ENCODE measurements at places on chromosomes 13 and 19.

DNA sequence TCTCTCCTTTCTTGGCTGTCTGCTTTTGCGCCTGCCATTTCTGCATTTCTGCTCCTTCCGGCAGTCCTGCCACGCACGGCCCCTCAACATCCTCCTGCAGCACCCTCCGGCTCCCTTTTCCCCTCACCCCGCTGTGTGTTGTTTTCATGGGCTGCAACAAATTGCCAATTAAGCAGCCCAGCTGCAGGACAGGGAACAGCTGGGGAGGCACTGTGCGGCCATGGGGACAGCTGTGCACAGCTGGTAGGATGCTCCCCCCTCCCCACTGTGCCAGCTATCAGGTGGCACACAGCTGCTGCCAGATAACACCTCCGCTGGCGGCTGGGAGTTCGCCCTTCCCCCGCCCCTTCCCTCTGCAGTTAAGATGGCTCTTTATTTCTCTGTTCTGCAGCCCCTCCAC lies 25.4 kb downstream of the LYL1 start:
- DNase-seq = no peak

- no peak for DNase-seq
Observed at GRCh38 chr19:40594657-40595091, 6.5 kb upstream of the LTBP4 start.

GRCh38 chr19:32519023-32519422 lies 62.0 kb upstream of the PDCD5 start:
- DNase-seq = no peak

DNA sequence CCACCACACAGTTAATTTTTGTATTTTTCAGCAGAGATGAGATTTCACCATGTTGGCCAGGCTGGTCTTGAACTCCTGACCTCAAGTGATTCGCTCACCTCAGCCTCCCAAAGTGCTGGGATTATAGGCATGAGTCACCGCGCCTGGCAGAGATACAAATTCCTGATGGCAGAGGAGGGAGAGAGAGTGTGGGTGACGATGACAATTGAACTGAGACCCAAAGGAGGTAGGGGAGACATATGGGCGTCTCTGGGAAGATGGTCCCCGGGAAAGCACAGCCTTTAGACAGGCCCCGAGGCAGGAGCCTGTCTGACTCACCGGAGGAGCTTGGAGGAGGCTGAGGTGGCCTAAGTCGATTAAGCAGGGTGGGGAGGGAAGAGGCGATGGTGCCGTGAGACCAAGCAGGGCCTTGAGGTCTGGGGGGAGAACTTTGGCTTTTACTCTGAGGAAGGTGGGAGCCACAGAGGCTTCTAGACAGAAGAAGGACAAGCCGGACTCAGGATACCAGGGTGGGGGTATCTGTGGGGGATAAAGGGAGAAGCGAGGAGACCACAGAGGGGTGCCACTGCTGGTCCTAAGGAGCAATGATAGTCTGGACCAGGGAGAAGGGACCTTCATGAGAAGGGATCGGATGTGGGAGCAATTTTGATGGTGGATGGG lies 38.2 kb downstream of the ARRDC2 start:
- DNase-seq = no peak

- no peak for DNase-seq
Observed at GRCh38 chr13:44796597-44797490, 192.4 kb downstream of the NUFIP1 start.

DNA sequence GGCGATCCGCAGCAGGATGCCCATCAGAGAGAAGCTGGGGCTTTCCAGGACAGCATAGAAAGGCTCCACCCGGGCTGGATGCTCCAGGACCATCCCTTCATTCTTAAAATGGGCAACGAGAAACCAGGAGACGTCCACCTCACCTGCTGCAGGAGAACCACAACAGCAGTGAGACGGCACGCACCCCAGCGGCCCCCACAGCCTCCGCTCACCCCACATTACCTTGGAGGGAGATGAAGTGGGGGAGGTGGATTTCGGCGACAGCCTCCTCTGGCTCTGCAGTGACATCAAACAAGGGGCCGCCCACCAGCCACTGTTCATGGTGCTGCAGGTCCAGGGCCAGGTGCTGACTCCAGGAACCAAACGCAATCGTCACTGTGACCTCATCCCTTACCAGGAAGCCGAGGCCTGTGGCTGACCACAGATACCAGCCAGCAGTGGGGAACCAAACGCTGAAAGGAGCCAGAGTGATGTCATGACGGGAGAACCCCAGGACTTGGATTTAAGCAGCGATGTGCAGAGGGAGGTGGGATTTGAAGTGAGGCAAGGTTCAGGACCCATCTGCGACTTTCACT lies 25.1 kb downstream of the CARD8 start:
- no peak for DNase-seq

- DNase-seq = no peak
Observed at GRCh38 chr13:79812070-79812850, 331.3 kb downstream of the NDFIP2 start.

DNA sequence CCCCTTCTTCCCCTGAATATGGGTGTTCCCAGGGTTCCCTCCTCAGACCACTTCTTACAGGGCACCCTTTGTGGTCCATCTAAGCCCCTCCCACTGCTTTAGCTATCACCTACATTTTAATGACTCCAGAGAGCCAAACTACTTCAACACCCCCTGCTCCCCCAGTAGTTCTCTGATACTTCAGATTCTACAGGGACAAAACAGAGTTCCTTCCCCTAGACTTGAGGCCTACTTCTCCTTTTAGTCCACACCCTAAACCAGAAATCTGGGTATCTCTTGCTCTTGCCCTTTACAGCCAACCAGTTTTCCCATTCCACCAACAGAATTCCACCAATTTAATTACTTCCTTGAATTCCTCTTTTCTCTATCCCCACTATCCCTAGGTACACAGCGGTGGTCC lies 107.2 kb downstream of the KCNRG start:
- DNase-seq = no peak

GRCh38 chr13:39406688-39407087 lies 196.3 kb downstream of the LHFPL6 start:
- DNase-seq = no peak

DNA sequence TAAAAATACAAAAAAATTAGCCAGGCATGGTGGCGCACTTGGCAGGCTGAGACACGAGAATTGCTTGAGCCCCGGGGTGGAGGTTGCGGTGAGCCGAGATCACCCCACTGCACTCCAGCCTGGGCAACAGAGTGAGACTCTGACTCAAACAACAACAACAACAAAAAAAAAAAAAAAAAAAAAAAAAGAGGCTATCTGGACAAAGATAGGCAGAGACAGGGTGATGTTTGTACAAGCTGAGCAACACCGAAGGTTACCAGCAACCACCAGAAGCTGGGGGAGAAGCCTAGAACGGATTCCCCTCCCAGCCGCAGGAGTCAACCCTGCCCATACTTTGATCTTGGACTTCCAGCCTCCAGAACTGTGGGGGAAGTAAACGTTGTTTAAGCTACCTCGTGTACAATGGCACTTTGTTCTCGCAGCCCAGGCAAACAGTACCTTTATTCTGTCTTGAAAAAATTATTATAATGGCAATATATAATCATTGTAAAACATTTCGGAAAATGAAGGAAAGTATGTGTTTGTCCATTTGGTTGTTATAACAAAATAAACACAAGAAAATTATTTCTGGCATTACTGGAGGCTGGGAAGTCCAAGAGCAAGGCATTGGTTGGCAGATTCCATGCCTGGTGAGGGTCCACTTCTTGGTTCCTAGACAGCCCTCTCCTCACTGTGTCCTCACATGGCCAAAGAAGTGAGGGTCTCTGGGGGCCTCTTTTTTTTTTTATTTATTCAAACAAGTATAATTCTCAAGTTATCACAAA lies 39.8 kb upstream of the LATS2 start:
- no peak for DNase-seq

DNA sequence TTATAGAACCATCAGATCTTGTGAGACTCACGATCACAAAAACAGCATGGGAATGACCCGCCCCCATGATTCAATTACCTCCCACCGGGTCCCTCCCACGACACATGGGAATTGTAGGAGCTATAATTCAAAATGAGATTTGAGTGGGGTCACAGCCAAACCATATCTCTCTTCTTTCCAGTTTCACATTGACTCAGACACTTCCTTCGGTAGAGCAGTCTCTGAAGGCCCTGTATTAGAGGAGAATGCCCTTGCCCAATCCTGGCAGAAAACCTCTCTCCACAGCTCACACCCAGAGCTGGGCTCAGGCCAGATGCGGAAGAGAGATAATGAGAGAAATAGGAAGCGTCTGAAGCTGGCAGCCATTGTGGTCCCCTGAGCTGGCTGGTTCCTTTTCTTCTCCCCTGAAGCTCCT lies 72.4 kb upstream of the CLDN10 start:
- DNase-seq = no peak

DNA sequence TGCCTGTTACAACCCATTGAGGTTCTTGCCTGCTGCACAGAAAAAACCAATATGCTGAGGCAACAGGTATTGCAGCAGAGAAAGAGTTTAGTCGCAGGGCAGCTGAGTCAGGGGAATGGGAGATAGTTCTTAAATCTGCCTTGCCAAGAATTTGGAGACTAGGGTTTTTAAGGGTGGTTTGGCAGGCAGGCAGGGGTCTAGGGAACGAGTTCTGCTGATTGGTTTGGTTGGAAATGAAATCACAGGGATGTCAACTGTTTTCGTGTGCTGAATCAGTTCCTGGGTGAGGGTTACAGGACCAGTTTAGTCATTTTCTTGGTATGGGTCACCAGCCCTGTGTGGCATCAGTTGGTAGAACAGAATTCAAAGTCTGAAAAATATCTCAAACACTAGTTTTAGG lies 36.6 kb downstream of the PDS5B start:
- no peak for DNase-seq

DNA sequence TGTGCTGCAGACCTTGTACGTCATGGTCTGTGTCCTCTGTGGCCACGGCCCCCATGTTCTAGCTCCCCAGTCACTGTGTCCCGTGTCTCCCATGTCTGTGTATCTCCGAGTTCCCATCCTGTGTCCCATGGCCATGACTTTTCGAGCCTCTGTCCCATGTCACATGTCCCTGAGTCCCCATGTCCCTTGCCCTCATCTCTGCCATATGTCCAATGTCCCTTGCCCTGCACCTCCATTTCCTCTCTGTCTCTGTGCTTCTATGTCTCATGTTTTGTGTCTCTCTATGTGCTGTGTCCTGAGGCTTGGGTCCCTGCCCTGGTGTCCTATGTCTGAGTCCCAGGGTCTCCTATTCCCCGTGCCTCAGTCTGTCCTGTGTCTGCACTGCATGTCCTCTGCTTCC lies 2.0 kb downstream of the ATP4A start:
- no peak for DNase-seq

- no peak for DNase-seq
Observed at GRCh38 chr19:1255186-1256161, 7.1 kb downstream of the MIDN start.

GRCh38 chr19:10007371-10008183 lies 2.7 kb downstream of the COL5A3 start:
- no peak for DNase-seq

DNA sequence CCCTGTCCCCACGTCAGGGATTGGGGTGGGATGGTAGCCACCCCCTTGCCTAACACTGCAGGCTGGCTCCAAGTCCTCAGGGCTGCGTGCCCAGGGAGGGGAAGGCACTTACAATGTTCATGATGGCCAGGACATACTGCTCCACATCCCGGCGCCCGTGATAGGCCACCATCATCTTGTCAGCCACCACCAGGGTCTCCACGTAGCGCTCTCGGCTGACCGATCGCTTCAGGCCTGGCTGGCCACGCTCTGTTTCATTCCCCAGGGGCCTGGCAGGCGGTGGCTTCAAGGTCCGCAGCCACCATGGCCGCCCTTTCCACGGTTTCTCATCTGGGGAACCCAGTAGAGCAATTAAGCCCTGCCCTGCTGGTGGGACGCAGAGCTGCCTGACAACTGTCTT lies 9.7 kb downstream of the ADAMTS10 start:
- no peak for DNase-seq

GRCh38 chr13:42149136-42149535 lies 100.7 kb downstream of the DGKH start:
- DNase-seq = no peak

GRCh38 chr19:10812196-10812595 lies 23.8 kb downstream of the TMED1 start:
- no peak for DNase-seq

- DNase-seq = no peak
Observed at GRCh38 chr13:24161010-24161775, 673 bp downstream of the SPATA13 start.

DNA sequence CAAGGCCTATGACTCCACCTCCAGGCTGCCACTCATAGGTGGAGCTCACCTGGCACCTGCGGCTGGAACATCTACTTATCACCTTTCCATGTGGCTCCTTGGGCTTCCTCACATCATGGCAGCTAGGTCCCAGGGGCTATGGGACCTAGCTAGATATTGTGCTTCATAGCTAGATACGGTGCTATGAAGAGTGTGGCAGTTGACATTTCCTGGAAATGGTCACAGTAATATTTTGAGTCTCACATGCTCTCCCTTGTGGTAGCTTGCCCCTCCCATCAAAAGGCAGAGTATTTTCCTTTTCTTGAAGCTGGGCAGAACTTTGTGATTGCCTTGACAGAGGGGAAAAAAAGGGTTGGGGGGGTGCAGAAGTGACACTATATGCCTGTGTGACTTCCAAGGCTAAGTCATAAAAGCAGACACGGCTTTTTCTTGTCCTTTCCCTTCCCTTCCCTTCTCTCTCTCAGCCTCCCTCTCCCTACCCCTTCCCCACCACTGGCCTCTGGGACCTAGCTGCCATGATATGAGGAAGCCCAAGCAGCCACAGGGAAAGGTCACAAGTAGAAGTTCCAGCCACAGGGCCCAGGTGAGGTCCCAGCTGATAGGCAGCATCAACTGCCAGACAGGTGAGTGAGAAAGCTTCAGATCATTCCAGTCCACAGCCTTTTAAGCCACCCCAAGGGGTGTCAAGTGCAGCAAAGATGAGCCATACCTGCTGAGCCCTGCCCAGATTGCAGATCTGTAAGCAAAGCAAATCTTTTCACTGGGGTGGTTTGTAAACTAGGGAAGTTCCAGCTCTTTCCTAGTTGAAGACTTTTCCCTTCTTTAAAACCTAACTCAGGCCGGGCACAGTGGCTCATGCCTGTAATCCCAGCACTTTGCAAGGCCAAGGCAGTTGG lies 6.9 kb upstream of the HIF3A start:
- no peak for DNase-seq

GRCh38 chr19:56689198-56689597 lies 17.6 kb upstream of the ZNF835 start:
- DNase-seq = no peak

GRCh38 chr19:55647732-55648584 lies at the start of gene CCDC106:
Gene CCDC106, plus strand, starts transcription at chr19:55648212. Its CDS starts 835 bp downstream, at chr19:55649047.
- DNase-seq = no peak

- no peak for DNase-seq
Observed at GRCh38 chr19:45568732-45569131, 15.9 kb downstream of the OPA3 start.

DNA sequence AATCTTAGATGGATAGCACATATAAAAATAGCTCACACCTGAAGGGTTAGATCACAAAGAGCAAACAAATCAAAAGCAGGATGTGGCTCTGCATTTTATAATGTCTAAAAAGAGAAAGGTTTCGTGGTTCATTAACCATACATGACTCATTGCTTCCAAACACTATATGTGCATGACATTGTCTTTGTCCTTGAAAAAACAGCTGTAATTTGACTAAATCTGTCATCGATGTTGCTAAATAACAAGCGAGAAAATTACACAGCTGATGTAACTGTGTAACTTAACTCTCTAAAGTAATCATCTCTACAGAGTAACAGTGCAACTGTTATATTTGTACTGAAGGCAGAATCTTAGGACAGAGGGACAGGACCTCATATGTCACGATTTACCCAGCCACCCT lies 383.1 kb upstream of the GPC6 start:
- no peak for DNase-seq

Measured in activated naive CD4-positive, alpha-beta T cell (primary cell).